Stimulated activated CD4-positive, alpha-beta T cell treated with anti-CD3 and anti-CD28 coated beads, Interleukin-1b, Interleukin-23, amount 100 ng/mL, for 1 hour (primary cell): ENCODE measurements at places on chromosomes 5 and 9.

DNA sequence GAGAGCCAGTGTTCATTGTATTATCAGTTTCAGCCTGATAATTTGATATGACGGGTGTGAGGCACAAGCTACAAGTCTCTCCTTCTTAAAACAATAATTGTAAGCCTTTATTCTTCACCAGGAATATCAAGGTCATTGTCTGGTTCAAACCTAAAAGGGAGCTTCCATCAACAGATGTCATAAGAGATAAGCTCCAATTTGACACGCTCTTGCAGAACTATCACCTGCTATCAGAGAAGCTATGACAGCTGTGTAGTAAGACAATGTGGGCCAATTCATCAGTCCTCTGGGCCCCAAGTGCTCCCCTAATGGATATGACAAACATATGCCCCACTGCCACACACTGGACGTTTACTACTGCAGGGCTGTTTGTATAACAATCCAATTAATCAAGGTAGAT, 1010.2 kb upstream of the DMAC1 start:
- no peak for DNase-seq

DNA sequence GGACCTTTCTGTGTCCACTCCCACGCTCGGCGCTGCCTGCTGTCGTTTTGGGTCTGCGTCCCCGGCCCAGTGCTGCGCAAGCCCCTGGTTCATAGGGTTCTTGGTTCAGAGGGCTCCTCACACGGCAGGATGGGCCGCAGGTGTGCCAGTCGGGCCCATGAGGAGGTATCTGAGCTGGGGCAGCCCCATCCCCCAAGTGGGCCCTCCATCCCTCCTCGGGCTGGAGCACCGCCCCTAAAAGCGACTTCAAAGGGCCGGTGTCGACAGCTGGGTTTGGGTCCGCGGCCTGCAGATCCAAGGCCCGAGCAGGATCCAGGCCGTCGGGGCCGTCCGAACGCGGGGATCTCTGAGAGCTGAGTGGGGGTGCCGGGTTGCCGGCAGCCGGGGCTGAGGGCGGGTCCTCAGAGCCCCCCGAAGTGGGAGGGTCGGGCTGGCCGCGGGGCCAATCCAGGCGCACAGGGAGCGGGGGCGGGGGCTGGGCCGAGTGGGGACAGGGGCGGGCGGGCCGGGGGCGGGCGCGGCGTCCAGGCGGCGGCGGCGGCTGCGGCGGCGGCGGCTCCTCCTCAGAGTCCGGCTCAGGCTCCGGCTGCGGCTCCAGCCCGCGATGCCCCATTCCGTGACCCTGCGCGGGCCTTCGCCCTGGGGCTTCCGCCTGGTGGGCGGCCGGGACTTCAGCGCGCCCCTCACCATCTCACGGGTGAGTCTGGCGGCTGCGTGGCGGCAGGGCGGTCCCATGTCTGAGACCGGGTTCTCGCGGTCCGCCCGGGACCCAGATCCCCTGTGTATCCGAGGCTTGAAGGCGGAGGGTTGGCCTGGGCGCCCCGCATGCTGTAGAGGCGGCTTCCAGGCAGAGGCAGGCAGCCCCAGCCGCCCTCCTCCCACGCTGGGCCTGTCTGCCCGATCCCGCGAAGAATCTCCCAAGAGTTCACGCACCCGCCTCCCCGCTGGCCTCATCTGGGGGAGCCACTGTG, at the start of gene PDLIM4:
Gene PDLIM4 (plus strand): TSS at position 566 of the 971 bp plus-strand sequence. CDS start 39 bp downstream, at position 605.
- DNase-seq, result no peak

DNA sequence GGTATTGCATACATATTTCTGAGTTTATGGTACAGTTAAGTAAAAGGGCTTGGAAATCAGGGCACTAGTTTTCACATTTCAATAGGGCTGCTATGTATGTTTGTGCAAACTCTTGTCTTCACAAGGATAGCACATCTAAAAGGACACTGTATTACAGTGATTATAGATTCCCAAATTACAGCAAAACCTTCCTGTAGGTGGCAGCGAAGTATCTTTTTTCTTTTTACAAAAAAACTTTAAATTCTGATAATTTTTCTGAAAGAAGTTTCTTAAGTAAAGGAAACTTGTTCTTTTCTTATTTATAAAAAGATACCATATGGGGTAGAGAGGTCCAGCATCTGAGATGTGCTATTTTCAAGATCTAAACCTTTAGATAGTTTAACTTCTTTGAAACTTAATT, 337.8 kb downstream of the PTPRD start:
- no peak for DNase-seq

GRCh38 chr5:76303921-76304320, 99.2 kb upstream of the IQGAP2 start:
- no peak for DNase-seq

GRCh38 chr5:77117161-77117560, 30.1 kb upstream of the ZBED3 start:
- no peak for DNase-seq

DNA sequence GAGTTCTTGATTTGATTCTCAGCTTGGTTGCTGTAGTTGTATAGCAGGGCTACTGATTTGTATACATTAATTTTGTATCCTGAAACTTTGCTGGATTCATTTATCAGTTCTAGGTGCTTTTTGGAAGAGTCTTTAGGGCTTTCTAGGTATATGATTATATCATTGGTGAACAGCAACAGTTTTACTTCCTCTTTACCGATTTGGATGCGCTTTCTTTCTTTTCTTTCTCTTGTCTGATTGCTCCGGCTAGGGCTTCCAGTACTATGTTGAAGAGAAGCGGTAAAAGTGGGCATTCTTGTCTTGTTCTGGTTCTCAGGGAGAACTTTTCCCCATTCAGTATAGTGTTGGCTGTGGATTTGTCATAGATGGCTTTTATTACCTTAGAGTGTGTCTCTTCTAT, 158.9 kb downstream of the SAXO1 start:
- no peak for DNase-seq

DNA sequence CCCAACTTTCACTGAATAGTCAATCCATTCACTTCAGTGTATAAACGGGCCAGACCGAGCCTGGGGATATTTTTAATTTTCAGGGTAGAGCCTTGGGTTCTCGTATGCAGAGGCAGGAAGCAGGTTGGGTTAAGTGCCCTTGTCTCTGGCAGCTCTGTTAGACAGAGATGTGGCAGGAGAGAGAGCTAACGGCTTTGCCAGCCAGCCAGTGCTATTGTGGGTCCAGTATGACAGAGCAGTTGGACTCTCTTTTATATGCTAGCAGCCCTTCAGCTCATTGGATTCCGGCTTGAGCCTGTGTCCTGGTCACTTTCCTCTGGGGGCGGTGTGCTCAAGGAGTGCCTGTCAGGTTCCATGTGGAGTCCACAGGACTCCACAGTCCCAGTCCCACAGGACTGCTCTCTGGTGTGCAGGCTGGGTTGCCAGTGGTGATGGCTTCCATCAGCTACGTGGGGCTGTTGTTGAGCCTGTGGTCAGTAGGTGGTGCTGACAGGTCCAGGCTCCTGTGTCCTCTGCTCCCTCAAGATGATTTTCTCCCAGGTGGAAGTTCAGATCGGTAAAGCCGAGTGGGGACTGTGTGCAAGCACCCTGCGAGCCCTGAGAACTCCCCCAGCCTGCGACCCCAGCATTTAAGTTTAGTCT, 14.3 kb downstream of the CLTA start:
- no peak for DNase-seq

- no peak for DNase-seq
Measured at GRCh38 chr9:133163504-133164172, at the start of gene GBGT1. Gene GBGT1 (minus strand): TSS chr9:133163914. CDS start chr9:133162412, 1,502 bp downstream.

DNA sequence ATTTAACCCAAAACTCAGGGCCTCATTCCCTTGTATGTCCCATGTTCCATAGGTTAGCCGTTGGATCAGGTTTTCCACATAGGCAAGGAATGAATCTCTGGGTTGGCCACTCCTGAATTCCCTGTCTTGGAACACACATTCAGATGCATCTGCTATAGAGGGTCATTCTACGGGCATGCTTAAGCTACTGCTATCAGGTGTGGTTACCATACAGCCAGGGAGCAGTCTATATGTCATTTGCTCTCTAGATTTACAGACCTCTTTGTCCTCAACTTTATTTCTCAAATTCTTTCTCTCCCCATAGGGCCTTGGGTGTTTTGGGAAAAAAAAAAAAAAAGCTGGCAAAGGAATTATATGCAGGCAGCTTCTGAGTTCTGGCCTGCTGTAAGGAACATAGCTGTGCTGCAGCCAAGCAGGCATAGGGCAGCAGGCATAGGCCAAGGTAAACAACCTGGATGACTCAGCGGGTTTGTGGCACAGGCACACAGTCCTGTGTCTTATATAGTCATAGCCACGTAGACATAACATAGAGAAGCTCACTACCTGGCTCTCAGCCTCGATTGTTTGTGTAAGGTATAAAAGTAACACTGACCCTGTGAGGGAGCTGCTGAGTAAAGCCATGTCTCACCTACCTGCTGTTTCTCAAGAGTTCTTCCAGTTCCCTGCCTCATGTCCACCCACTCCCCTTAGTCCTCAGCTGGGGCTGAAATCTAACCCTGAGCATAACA, 141.5 kb downstream of the OSTF1 start:
- DNase-seq, result no peak

- no peak for DNase-seq
Measured at GRCh38 chr5:29197631-29198454, 1995.6 kb upstream of the CDH6 start.

DNA sequence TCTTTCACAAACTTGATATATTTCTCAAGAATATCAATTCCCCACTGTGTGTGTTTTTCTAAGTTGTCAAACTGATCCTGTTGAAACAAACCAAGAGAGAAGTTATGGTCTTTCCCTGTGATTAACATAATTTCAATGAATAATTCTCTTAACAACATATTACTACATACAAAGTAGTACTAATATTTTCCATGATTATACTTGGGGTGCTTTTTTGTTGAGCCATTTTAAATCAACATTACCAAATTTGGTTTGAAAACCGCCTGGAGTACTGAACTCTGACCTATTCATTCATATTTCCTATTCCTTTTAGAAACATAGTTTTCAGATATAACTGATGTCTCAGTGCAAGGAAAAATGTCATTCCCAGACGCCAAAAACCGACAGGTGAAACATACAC, 48.1 kb downstream of the FNBP1 start:
- no peak for DNase-seq

DNA sequence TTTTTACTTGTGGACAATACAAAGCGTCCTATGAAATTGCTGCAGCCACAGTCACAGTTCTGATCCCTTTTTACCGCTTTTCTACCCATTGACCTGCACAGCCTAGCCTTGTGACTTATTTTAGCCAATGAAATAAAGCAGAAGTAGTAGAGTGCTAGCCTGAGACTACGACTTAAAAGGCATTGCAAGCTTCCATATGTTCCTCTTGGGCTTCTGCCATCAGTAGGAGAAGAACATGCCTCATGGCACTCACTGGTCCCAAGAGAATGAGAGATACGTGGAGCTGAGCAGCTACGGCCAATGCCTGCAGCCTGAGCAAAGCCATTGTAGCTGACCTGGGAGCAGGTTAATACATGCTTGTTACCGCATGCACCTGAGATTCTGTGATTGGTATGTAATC, 416.6 kb upstream of the CLINT1 start:
- no peak for DNase-seq

- no peak for DNase-seq
Measured at GRCh38 chr5:159406571-159406970, 76.3 kb upstream of the IL12B start.

- no peak for DNase-seq
Measured at GRCh38 chr5:88824892-88825583, 57.9 kb downstream of the MEF2C start.

DNA sequence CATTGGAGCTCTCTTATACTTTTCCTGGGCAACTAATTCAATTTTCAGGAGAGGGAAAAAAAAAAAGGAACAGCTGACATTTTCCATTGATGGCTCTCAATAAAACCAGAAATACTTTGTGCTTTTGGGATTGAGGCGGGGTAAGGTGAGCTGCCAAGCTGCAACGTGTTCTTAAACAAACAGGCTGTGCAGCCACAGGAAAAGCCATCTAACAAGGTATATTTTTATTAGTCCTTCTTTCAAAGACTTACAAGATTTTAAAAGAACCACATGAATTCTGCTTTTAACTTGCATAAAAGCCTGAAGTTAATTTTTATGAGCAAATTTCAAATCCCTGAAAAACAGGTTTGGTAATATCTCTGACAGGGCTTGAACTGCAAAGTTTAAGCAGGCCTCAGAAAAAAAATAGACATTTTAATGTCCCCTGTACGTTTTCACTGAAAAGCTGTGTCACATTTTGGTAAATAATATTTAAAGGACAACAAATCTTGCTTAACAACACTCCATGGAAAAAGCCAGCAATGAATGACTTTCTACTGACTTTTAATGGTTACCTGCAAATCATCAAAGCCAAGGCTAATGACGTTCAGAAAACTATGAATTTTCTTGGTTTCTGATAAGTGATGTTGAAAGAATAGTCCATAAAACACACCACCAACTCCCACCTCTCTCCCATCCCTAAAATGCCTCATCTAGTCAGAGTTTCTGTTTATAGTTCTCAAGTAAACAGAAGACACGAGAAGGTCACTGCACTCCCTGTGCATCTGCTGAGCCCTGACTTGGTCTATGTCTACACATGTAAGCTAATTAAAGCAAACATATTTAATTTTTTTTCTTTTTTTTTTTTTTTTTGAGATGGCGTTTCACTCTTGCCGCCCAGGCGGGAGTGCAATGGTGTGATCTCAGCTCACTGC, 433.6 kb downstream of the PIK3R1 start:
- DNase-seq, result no peak

DNA sequence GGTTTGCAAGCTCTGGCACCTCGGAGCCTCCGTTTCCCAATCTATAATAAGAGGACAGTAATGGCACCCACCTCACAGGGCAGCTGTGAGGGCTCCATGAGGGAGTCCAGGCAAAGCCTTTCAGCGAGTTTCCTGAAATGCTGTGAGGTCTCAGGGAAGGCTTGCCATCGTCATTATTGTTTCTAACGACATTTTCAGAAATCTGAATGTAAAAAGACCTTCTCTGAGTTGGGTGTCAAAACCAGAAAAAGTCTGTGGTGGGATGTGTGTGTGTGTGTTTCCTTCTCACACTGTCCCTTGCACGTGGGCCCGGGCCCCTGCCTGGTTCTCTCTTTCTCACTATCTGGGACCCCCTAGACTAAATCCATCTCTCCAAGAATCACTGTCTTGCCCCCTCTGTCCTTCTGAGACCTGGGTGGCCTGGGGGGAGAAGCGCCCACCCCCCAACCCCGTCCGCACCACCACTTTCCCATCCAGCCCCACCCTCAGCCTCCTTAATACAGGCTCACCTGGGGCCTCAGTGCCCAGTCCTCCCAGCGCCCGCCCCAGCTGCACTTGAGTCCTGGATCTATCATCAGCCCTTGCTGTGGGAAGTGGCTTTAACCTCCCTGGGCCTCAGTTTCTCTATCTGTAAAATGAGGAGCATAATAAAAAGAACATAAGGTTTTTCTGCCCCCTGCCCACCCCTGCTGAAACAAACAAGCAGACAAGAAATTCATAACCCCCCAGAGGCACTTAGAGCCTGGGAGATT, 180.3 kb downstream of the C9orf50 start:
- no peak for DNase-seq

DNA sequence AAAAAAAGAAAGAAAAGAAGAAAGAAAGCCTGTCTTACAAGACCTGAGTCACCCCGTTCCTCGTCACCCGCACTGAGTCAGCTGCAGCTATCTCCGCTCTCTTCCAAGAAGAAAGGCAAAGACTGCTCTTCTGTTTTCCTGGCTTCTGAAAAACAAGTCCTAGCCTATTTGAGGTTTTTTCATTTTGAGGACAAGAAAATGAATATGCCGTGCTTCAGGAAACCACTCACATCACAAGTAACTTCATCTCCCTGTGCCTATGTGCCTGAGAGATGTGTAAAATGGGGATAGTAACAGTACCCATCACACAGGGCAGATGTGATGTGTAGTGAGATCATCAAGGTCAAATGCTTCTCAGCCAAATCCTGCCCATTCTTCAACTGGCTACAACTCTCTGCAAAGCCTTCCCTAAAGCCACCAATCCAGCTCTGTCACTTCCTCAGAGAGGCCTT, 78.4 kb downstream of the GLDC start:
- DNase-seq, result no peak

- no peak for DNase-seq
Measured at GRCh38 chr9:98191181-98191608, 1.2 kb downstream of the CORO2A start.
